Mucosa of gallbladder (tissue), 1 donor: ENCODE measurements at places on chromosomes 12 and 14. TPM values are rescaled to one million over a fixed set of nuclear protein-coding genes. Genes with fewer than 3 reads are reported as not detected.

The OR6C68 gene
- not detected for total RNA-seq

- DNase-seq: peak; percentile 58
These were observed 111.5 kb downstream of the SRGAP1 start for GRCh38 chr12:63955831-63956666.

The RDH16 gene
- total RNA-seq: 0.52 TPM

- DNase-seq: no peak
These were observed 12.3 kb downstream of the GPX2 start for GRCh38 chr14:64930085-64930843.

GRCh38 chr14:99534863-99535262 lies 53.7 kb downstream of the CCNK start:
- DNase-seq: peak; percentile 47

The TRPV4 gene
- total RNA-seq: 2.1 TPM

The FAM186B gene
- total RNA-seq: 0.32 TPM

- DNase-seq: peak; percentile 23
These were observed 24.0 kb upstream of the LGR5 start for GRCh38 chr12:71415336-71416231.

DNA sequence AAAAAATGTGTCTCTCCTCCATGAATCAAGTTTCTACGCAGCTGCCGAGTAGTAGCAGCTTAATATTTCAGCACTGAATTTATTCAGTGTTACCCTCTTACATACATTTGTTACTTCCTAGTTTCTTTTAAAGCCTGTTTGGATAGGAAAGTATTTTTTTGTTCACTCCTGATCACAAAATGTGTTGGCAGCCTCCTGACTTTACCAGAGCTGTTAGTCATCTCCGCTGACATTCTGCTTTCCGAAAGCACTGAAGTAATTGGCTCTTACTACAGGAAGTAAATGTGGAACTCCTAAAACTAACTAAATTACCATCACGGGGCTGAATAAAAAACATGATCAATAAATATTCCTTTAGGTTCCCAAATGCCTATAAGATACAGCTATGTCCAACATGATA lies 225.5 kb downstream of the EPS8 start:
- peak; percentile 17 for DNase-seq

DNA sequence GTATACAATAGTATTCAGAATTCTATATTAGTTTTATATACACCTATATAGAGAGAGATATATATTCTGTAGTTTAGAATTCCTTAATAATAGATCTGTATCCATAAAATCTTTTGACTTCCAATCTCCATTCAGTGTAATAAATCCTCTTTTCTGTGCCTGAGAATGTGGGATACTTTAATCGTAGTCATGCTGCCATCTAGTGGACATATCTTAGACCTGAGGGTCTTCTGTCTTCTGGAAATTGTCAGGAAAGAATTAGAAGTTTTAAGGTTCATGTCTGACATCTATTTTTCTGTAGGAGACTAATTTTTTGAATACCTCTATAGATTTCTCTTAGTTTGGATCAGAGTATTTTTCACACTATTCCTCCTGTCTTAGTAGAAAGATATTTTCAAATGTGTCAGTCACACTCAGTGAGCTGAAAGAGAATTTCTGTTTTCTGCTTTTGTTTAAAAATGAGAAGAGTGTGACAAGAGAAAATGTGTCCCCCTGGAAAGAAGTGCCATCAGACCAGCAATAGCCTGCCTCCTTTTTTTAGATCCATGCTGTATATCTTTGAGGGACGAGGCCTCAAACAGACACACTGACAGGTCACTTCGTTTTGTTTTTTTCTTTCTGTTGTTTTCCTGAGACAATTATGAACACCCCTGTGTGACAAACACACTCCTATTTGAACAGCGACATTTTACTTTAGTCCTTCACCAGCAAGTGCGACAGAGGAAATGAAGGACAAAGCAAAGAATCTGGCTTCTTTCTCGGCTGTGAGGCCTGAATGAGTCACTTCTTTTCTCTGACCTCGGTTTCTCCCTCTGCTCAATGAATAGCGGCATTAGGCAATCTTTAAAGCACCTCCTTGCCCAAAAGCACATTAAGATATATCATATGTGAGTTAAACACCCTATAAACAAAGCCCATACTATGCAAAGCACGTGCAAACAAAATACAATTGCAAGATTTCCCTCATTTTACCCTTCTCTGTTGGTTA lies 96.3 kb downstream of the GALC start:
- DNase-seq: no peak

GRCh38 chr14:73368616-73369015 lies 89.7 kb downstream of the NUMB start:
- no peak for DNase-seq

DNA sequence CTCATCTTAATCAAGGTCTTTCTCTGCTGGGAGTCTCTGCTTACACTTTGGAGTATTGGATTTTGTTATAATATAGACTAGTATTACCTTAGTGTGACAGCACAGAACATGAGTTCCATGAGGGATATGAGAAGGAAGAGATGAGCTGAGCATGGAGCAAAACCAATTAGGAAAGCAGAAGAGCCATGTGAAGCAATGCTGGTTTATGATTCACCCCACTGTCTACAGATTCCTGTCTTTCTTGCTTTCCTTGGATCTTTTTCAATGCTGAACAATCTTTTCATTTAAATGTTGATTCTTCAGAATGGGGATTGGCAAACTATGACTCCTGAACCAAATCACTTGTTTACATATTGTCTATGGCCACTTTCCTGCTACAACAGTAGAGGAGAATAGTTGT lies 70.4 kb upstream of the KITLG start:
- no peak for DNase-seq

GRCh38 chr12:67357376-67358125 lies 88.4 kb downstream of the CAND1 start:
- DNase-seq: no peak

GRCh38 chr12:126741536-126742240 lies 1525.3 kb upstream of the TMEM132C start:
- no peak for DNase-seq

DNA sequence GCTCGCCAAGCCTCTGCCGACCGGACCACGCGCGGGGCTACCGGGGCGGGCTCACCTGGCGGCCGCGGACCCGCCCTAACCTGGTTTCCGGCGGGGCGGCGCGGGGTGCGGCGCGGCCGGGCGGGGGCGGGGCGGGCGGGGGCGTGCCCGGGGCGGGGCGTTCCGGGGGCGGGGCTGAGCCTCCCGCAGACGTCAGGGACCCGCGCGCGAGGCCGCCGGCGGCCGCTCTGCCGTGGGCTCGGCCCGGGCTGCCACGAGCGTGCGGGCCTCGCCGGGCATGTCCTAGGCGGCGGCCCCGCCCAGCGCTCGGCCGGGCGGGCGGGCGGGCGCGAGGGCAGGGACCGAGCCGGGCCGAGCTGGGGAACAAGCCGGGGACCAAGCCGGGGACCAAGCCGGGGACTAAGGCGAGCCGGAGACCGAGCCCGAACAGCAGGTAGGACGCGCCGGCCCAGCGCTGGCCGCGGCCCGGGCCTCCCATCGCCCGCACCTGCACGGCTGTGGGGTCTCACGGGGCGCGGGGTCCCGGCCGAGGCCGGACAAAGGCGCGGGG lies at the start of gene CEP170B:
Gene CEP170B (plus strand): TSS at position 188 of the 550 bp plus-strand sequence. CDS start 3,183 bp downstream, outside the sequence.
- peak; percentile 32 for DNase-seq

- no peak for DNase-seq
These were observed 118.7 kb upstream of the PTPRQ start for GRCh38 chr12:80325167-80325959.

GRCh38 chr12:46490635-46491034 lies 118.1 kb upstream of the SLC38A2 start:
- DNase-seq: no peak

GRCh38 chr12:104786352-104786751 lies 171.7 kb downstream of the SLC41A2 start:
- no peak for DNase-seq

The FOXG1 gene
- not detected for total RNA-seq

The TAS2R42 gene
- not detected for total RNA-seq

The STAC3 gene
- total RNA-seq: 3.6 TPM

The FAM90A1 gene
- 0.29 TPM for total RNA-seq

DNA sequence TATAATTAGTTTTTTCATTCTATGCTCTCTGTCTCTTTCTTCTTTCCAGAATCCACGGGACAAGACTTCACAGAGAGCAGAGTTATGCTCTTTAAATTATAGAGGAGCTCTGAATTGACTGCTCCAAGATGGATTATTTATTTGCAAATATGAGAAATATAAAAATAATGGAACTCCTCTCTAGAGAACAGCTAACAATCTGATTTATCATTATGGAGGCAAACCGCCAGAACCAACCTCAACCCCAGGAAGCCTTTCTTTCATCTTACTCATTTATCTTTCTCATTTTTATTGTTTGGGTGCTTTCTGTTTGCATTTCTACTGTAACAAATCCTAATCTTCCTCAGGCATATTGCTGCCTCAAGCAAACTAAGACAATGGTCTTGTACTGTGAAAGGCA lies 216.5 kb downstream of the C12orf50 start:
- DNase-seq: no peak

DNA sequence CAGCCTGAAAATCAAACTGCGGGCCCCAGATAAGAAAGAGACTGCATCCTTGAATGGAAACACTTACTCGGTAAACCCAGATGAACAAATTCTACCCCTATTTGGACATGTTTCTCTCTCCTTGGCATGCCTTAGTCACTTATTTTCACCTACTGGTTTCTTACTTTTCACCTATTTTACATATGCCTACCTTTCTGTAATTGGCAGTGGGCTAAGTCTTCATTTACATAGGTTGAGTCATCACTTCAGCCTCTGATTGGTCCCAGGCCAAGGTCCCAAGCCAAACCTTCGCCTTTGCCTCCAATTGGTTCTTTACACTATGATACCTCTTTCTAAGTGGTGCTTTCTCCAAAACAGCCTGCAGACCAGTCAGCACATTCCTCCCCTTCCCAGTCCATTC lies 111.3 kb downstream of the DYRK2 start:
- DNase-seq: no peak

The CLEC4C gene
- total RNA-seq: not detected

GRCh38 chr14:22814941-22815713 lies at the start of gene SLC7A7:
Gene SLC7A7 (minus strand): TSS chr14:22815435. CDS start chr14:22813398, 2,037 bp downstream.
- peak; percentile 69 for DNase-seq

GRCh38 chr14:36503771-36504741 lies 16.0 kb downstream of the NKX2-1 start:
- no peak for DNase-seq

The CDKN3 gene
- total RNA-seq: 2.1 TPM

DNA sequence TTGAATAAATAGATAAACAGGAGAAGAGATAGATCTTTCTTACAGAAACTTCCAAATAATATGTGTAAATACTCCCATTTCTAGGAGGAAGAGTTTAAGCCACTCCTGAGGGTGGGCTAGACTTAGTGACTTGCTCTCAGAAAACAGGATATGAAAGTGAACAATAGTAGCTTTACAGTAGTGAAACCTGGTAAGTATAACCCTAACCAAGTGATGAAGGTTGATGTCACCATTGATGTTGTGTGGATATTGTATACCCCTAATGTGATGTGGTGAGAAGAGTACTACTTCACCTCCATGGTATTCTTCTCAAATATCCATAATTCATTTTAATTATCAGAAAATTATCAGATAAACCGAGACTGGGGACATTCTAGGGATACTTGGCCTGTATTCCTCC lies 20.9 kb downstream of the AKAP6 start:
- no peak for DNase-seq

The NID2 gene
- total RNA-seq: 14.6 TPM

The FNTB gene
- 16.7 TPM for total RNA-seq

DNA sequence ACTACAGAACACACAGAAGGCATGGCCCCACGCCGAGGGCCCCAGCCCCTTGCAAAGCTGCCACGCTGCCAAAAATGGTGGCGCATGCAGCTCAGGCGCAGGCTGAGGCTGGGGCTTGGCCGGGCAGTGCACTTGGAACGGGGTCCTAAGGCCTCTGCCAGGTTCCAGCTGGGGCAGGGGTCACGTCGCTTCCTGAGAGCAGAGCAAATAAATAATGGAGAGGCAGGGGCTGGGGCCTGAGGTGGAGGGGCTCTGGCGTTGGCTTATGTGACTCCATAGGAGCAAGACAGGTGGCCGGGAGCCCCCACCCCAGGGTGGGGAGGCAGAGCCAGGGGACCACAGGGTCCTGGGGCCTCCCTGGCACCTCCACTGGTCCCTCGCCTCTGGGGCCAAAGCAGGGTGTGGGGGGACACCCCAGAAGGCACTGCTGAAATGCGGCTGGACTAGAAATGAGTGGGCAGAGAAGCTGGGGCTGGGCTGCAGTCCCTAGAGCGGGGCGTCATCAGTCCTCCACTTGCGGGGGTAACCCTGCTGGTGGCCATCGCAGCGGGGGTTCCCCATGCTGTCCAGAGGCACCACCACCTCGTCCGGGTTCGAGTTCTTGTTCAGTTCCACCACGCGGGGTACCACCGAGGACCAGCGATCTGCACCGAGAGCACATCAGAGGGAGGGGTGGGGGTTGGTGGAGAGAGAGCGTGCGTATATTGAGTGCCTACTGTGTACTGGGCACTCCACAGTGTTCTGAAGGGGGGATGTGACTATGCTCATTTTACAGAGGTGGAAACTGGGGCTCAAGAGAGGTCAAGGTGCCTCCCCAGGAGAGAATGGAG lies 49.8 kb downstream of the TRPV4 start:
- no peak for DNase-seq

The SSTR1 gene
- 3.4 TPM for total RNA-seq

- DNase-seq: no peak
These were observed 28.7 kb upstream of the OR10P1 start for GRCh38 chr12:55607821-55608594.

- no peak for DNase-seq
These were observed 24.7 kb upstream of the BEGAIN start for GRCh38 chr14:100611811-100612480.

The ERBB3 gene
- total RNA-seq: 228 TPM

DNA sequence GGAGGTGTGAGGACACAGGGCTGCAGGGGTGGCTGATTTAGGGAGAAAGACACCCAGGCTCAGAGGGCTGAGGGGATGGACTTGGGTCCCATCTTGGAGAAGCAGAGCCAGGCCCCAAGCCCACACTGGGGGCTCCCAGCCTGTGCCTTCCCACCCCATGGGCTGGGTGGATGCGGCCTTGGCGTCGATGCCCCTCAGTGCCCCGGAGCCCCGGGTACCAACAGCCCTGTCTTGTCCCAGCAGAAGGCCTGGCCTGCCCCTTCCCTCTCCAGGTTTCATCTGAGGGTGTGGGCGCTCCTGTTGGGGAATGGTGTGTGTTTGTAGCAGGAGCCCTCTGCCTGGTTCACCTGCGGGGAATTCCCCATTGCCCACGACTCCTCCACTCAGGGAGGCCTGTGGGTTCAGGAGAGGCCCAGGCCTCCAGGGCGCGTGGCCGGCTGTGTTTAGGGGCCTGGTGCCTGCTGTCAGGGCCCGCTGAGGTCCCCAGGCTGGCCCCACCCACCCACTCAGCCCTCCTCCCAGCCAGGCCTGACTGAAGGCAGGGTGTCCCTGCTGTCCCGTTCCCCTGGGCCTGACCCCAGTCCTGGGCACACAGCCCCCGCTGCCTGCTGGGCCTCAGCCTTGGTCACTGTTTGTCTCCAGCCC lies 51.1 kb upstream of the BEGAIN start:
- no peak for DNase-seq

DNA sequence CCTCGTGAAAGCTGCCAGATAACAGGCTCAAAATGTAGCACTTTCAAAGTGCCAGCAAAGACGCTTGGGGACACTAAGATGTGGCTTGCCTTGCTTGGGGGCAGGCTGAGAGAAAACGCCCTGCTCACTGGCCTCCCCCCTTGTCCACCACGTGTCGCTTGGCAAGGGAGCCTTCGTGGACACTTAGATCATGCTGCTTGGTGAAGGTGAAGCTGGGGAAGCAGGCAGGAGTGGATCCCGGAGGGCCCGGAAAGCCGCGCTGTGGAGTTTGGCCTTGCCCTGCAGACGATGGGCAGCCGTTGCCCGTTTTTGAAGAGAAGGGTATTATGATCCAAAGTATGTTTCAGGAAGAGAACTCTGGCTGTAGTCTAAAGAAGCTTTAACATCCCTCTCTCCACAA lies 53.4 kb upstream of the BDKRB2 start:
- DNase-seq: no peak

GRCh38 chr14:55864890-55865655 lies 253.1 kb upstream of the PELI2 start:
- no peak for DNase-seq
